ENCODE measurements at places on chromosomes 3 and 15. TPM values are rescaled to one million over a fixed set of nuclear protein-coding genes. Genes with fewer than 3 reads are reported as not detected.
A peak's percentile ranks its signal among the peaks of the same experiment; 100 is the strongest.

GRCh38 chr15:59557581-59557980 is 54.0 kb upstream of the GCNT3 start:
- no peaks in the 10 kb centered on the region for H3K36me3 ChIP-seq
- peaks cover 5% of the 10 kb centered on the region for H3K4me1 ChIP-seq
- no peak overlapping the region for H3K4me3 ChIP-seq
- H3K27me3 ChIP-seq: no peaks in the 10 kb centered on the region
- H3K27ac ChIP-seq: no peak overlapping the region

Gene NR2E3
- total RNA-seq: not detected

Gene FSIP1
- 0.53 TPM for total RNA-seq

Gene CCDC54
- not detected for total RNA-seq

Gene PCSK6
- total RNA-seq: 1.1 TPM

Gene SLC9C1
- 0.24 TPM for total RNA-seq

Gene NPRL2
- 23.6 TPM for total RNA-seq

DNA sequence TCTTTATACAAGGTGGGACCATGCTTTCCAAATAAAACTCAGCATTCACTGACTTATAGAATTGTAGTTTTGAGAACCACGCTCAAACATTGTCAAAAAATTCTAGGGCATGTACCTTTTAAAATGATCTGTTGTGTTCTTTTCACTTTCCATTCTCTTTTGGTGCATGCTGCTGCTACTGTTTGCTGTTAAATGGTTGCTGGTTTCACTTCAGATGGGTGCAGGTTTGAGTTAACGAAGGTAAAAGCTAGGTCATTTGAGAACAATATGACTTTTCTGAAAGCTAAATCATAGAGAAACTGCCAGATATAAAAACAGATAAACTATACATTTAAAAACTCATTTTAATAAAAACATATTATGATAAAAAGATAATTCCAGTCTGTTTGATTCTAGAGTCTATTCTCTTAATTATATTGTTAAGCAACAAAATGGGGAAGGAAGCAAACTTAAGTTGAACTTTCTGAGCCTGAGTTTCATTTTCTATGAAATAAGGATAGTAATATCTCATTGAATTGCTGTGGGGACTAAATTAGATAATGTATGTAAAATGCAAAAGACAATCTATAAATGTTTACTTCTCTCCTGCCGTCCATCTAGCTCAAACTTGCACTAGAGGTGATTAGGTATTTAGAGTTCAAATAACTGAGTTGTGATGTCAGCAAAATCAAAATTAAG is 82.4 kb downstream of the OXSM start:
- H3K27ac ChIP-seq: no peak overlapping the region
- no peak for DNase-seq
- no peaks in the 10 kb centered on the region for H3K27me3 ChIP-seq
- peaks cover 5% of the 10 kb centered on the region for H3K4me1 ChIP-seq
- H3K36me3 ChIP-seq: no peaks in the 10 kb centered on the region

- no peak for DNase-seq
- no peak overlapping the region for H3K4me3 ChIP-seq
- H3K27ac ChIP-seq: no peak overlapping the region
Observed at GRCh38 chr3:69121950-69122349, 445 bp downstream of the LMOD3 start.

Gene IGSF11
- not detected for total RNA-seq

Gene CCDC32
- total RNA-seq: 66.3 TPM

GRCh38 chr3:171157286-171157685 is 130.8 kb upstream of the SLC2A2 start:
- H3K27ac ChIP-seq: no peak overlapping the region
- H3K36me3 ChIP-seq: peaks cover 3% of the 10 kb centered on the region
- H3K4me1 ChIP-seq: no peaks in the 10 kb centered on the region

Gene CELF6
- 2.2 TPM for total RNA-seq

Gene TRH
- not detected for total RNA-seq

DNA sequence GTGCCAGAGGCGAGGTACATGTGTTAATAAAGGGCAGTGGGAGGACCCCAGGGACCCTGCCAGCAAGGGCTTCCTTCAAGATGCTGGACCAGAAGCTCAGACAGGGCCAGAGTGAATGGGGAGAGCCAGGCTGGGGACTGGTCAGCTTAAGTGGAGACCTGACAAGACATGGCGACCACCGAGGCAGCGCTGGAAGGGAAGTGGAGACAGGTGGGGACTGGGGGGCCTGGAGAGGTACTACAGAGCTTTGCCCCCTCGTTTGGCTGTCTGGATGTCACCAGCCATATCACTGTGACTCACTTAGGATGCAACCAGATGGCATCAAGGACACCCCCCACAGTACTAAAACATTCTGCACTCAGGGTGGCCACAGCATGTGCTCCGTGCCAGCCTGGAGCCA is 97.9 kb downstream of the ADCY5 start:
- H3K27me3 ChIP-seq: peaks cover 30% of the 10 kb centered on the region
- no peak overlapping the region for H3K4me3 ChIP-seq
- no peaks in the 10 kb centered on the region for H3K4me1 ChIP-seq
- no peak for DNase-seq

Gene ISL2
- total RNA-seq: 0.35 TPM

DNA sequence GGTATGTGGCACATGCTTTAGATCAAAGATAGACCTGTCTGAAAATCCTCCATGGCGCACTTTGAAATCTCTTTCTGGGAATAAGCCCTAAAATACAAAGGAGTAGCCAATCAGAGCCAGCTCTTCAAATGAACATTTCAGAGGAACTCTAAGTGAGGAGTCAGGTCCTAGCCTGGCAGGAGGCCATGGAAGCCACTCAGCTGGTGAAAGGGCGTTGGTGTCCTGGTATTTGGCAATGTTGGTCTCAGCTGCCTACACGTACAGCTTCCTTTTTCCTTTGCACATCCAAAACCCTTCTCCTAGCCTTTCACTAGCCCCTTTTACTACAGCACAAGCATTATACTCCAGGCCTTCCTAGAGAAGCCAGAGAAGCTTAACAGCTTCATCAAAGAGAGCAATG is 5.5 kb downstream of the WDR73 start:
- no peaks in the 10 kb centered on the region for H3K27me3 ChIP-seq
- DNase-seq: no peak
- H3K4me3 ChIP-seq: no peak overlapping the region
- peaks cover 66% of the 10 kb centered on the region for H3K36me3 ChIP-seq
- H3K4me1 ChIP-seq: peaks cover 14% of the 10 kb centered on the region
- H3K27ac ChIP-seq: no peak overlapping the region

DNA sequence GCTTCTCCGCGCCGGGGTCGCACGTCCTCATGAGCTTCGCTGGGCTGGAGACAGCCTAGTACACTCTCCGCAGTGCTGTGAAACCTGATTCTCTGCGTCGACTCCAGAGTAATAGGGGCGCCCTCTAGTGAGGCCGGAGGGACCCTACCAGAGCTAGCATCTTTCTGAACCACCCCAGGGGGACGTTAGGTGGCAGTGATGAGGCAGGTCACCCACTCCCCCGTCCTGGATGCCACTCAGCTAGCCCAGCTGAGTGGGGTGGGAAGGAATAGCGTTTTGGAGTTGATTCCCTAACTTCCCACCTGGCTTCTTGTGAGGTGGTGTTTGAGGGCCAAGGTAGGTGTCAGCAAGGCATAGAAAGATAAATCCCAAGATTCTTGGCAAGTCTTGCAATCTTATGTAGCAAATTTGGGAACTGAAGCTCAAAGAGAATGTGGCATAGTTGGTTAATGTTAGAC is 4.0 kb downstream of the DUOXA2 start:
- no peaks in the 10 kb centered on the region for H3K36me3 ChIP-seq
- H3K27me3 ChIP-seq: peaks cover 76% of the 10 kb centered on the region
- peaks cover 42% of the 10 kb centered on the region for H3K4me1 ChIP-seq
- peak overlapping the region; percentile 81 for H3K4me3 ChIP-seq
- H3K27ac ChIP-seq: no peak overlapping the region

GRCh38 chr3:155049959-155050358 is 30.2 kb upstream of the MME start:
- no peak for DNase-seq
- no peaks in the 10 kb centered on the region for H3K27me3 ChIP-seq
- H3K4me1 ChIP-seq: peaks cover 4% of the 10 kb centered on the region
- no peak overlapping the region for H3K4me3 ChIP-seq
- no peak overlapping the region for H3K27ac ChIP-seq

Gene VGLL3
- not detected for total RNA-seq

DNA sequence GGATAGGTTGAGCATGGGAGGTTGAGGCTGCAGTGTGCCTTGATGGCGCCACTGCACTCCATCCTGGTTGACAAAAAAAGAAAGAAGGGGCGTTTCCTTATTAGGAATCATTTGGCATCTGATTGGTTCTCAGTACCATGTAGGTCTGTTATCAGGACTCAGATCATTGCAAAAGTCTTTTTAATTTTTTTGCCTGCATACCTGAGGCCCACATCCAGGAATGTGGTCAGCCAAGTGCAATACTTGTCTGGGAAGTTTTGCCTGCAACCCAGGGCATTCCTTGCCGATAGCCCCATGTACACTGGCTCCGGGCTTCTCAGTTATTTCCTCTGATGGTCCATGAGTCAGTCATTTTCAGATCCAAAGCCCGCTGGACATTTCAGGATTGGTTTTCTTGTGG is 50.1 kb upstream of the CRTC3 start:
- no peak overlapping the region for H3K27ac ChIP-seq
- no peak for DNase-seq
- H3K36me3 ChIP-seq: peaks cover 81% of the 10 kb centered on the region
- peaks cover 49% of the 10 kb centered on the region for H3K4me1 ChIP-seq

- H3K27ac ChIP-seq: no peak overlapping the region
- H3K4me3 ChIP-seq: no peak overlapping the region
- peaks cover 6% of the 10 kb centered on the region for H3K27me3 ChIP-seq
Observed at GRCh38 chr3:171955598-171955997, 83.8 kb upstream of the FNDC3B start.

DNA sequence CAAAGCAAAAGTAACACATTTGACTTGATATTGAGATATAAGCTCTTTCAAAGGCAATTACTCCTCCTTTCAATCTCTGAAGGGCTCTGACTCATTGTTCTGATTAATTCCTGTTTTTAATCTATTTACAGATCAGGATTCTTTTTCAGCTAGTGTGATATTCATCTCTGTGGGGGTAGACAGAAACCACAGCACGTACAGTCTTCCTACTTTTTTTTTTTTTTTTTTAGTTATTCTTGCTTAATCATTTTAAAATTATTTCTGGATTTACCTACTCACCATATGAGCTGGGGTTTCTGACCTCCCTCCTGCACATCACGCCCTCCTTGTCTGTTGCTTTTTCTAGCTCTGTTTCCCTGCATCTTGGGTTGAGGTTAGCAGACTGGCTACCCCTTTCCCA is 1.4 kb downstream of the CNTN3 start:
- no peaks in the 10 kb centered on the region for H3K4me1 ChIP-seq
- H3K4me3 ChIP-seq: no peak overlapping the region
- H3K36me3 ChIP-seq: no peaks in the 10 kb centered on the region
- no peak overlapping the region for H3K27ac ChIP-seq
- peaks cover 15% of the 10 kb centered on the region for H3K27me3 ChIP-seq

Gene DUOXA2
- total RNA-seq: not detected

GRCh38 chr15:71893691-71894090 is 83.3 kb downstream of the NR2E3 start:
- H3K36me3 ChIP-seq: peaks cover 58% of the 10 kb centered on the region
- DNase-seq: no peak
- H3K4me3 ChIP-seq: no peak overlapping the region
- H3K27ac ChIP-seq: no peak overlapping the region

DNA sequence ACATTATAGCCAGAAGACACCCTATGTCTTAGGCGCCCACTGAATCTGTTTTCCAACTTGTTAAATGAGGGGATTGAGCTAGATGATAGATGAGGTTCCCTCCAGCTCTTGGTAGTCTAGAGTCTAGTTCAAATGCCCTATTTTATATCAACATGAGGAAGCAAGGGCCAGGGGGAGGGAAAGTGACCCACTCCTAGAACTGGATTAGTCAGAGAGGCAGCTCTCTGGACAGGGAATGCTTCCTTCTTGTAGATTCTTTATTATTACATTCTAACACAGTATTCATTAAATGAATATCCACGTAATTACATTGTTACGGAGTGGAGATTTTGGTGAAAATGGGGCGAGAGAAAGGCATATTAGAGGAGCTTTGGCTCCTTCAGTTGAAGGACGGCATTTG is 89.5 kb downstream of the RAD18 start:
- no peak overlapping the region for H3K4me3 ChIP-seq
- no peaks in the 10 kb centered on the region for H3K4me1 ChIP-seq
- no peaks in the 10 kb centered on the region for H3K27me3 ChIP-seq
- no peak overlapping the region for H3K27ac ChIP-seq
- no peak for DNase-seq

DNA sequence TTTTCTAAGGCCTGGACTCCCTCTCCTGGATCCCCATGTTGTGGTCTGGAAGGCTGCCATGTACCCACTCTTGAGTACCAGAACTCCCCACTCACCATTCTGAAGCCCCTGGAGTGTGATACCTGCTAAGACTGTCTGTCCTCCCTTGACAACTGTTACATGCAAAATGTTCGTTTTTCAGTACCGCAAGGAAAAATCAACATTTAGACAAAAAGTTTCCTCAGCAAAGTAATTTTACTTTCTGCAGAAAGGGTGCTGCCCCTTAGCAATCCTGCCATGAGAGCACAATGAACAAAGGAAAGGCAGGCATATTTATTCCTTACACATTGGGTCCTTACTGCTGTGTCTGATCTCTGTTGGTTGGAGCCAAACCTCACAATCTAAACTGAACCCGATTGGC is 7.0 kb upstream of the GK5 start:
- H3K27ac ChIP-seq: no peak overlapping the region
- no peaks in the 10 kb centered on the region for H3K4me1 ChIP-seq
- H3K36me3 ChIP-seq: no peaks in the 10 kb centered on the region
- no peak overlapping the region for H3K4me3 ChIP-seq

Gene HHLA2
- 1.00 TPM for total RNA-seq

- no peaks in the 10 kb centered on the region for H3K36me3 ChIP-seq
- no peak for DNase-seq
- H3K27me3 ChIP-seq: no peaks in the 10 kb centered on the region
- H3K27ac ChIP-seq: no peak overlapping the region
- no peak overlapping the region for H3K4me3 ChIP-seq
Observed at GRCh38 chr3:35670408-35670965, 31.2 kb downstream of the ARPP21 start.

All from activated B cell treated with CpG ODN at 0.5 μM for 24 hours (primary cell).